H9 (cell line): ENCODE measurements at places on chromosomes 5 and 9.

GRCh38 chr5:169763376-169764017 lies 126.4 kb downstream of the DOCK2 start:
- H3K36me3 ChIP-seq = no peaks in the 10 kb centered on the region
- DNase-seq = no peak
- H3K4me3 ChIP-seq = no peak overlapping the region
- H3K27ac ChIP-seq = no peak overlapping the region

DNA sequence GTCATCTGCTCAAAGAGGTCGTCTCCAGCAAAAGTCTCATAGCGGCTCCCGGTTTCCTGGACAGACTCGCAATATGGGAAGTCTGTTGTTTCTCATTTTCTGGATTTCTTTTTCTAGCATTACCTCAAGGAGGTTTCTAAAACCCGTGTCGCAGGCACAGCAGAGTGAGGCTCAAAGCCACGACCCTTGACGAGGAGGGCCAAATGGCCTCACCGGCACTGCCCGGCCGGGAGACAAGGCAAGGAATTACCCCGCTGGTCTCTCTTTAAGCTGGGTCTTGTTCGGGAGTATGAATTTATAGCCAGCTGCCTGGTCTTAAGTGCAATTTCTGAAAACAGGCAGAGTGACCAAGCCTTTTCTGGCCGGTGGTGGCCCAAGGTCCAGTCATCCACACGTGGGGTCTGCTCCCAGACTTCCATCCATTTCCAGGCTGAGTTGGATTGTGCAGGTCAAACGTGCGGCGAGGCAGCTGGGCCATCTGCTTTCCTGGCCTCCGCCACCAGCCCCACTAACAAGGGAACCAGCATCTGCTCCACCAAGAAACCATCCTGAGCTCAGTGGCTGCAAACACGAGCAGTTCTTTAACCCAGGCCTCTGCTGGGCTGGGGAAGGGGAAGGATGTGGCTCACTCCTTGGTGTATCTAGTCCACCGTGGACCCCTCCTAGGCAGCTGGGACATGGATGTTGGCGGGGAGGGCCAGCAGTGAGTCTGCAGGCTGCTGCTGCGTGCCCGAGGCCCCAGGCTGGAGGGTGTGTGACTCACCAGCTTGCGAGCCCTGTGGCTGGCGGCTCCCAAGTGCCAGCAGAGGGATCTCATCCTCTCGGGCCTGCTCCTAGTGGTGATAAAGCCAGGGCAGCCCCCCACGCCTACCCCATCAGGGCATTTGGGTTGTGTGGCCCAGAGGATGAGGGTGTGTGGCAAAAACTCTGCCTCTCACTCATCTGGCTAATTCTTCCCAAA lies 55.6 kb upstream of the COL5A1 start:
- no peaks in the 10 kb centered on the region for H3K4me1 ChIP-seq
- peak; percentile 36 for DNase-seq
- H3K4me3 ChIP-seq = no peak overlapping the region
- no peaks in the 10 kb centered on the region for H3K36me3 ChIP-seq
- H3K27ac ChIP-seq = no peak overlapping the region
- H3K27me3 ChIP-seq = no peaks in the 10 kb centered on the region

DNA sequence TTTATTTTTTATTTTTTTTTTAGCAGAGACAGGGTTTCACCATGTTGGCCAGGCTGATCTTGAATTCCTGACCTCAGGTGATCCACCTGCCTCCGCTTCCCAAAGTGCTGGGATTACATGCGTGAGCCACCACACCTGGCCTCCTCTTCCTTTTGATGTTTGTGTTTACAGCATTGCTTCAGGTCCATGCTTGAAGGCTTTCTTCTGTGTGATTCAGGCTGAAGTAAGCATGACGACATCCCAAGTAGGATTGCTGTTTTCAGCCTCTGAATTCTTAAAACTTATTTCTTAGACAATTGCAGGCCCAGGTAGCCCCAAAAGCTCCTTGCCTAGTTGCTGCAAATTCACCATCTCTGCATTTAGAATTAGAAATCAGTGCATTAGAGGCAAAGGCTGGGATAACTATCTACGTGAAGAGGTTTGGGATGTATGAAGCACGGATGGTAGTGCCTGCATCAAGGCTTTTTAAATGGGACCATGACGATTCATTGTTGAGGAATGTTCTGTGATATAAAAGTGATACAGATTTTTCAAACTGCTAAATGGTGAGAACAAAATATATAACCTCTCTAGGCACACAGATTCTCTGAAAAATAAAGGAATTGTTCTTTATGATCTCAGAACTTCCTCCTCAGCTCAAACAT lies 3.0 kb upstream of the ETF1 start:
- no peaks in the 10 kb centered on the region for H3K27me3 ChIP-seq
- H3K27ac ChIP-seq = no peak overlapping the region
- DNase-seq = no peak
- no peak overlapping the region for H3K4me3 ChIP-seq

GRCh38 chr5:78624011-78624541 lies 24.5 kb downstream of the LHFPL2 start:
- peaks cover 51% of the 10 kb centered on the region for H3K36me3 ChIP-seq
- H3K4me3 ChIP-seq = no peak overlapping the region
- H3K4me1 ChIP-seq = no peaks in the 10 kb centered on the region
- H3K27ac ChIP-seq = no peak overlapping the region
- no peak for DNase-seq

DNA sequence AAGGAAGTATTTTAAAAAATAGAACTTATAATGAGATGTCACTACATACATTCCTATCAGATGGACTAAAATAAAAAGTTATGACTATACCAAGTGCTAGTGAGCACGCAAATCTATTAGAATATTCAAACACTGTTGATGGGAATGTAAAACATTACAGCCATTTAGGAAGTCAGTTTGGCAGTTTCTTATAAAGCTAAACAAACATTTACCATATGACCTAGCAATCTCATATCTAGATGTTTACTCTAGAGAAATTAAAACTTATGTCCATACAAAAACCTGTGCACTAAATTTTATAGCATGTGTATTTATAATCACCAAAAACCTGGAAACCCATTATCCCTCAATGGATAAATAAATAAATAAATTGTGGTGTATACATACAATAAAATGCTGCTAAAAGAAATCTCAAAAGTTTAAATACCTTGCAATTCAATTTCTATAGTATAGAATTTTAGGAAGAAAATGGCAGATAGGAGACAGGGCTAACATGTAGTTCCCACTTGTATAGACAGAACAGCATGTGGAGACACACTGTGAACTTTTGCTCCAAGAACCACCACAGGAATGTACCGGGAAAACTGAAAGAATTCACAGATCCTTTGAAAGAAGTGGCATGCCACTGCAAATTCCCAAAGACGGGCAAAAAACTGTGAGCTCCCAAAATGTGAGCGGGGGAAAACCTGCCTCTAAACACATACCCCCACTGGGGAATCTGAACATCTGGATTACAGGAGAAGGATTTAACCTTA lies 174.6 kb upstream of the SPEF2 start:
- no peaks in the 10 kb centered on the region for H3K27me3 ChIP-seq
- no peak overlapping the region for H3K4me3 ChIP-seq
- no peak for DNase-seq
- H3K27ac ChIP-seq = no peak overlapping the region

- no peaks in the 10 kb centered on the region for H3K27me3 ChIP-seq
- H3K36me3 ChIP-seq = peaks cover 25% of the 10 kb centered on the region
- H3K27ac ChIP-seq = no peak overlapping the region
- no peak for DNase-seq
Observed at GRCh38 chr5:43304525-43304924, 8.7 kb downstream of the HMGCS1 start.

DNA sequence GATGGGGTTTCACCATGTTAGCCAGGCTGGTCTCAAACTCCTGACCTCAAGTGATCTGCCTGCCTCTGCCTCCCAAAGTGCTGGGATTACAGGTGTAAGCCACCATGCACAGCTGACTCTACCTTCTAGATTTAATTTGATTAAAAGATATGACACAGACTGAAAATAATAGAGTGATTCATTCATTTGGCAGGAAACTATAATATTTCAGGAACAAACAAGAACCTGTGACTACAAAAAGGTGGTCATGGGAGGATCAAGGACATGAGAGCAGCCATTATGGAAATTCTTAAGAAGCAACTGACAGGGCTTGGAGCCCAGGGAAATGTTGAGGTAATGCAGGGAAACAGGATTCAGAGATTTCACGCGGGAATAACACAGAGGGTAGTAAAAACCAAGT lies 265.5 kb upstream of the DAP start:
- peaks cover 18% of the 10 kb centered on the region for H3K36me3 ChIP-seq
- no peak for DNase-seq
- H3K27ac ChIP-seq = no peak overlapping the region
- H3K27me3 ChIP-seq = no peaks in the 10 kb centered on the region
- no peaks in the 10 kb centered on the region for H3K4me1 ChIP-seq

DNA sequence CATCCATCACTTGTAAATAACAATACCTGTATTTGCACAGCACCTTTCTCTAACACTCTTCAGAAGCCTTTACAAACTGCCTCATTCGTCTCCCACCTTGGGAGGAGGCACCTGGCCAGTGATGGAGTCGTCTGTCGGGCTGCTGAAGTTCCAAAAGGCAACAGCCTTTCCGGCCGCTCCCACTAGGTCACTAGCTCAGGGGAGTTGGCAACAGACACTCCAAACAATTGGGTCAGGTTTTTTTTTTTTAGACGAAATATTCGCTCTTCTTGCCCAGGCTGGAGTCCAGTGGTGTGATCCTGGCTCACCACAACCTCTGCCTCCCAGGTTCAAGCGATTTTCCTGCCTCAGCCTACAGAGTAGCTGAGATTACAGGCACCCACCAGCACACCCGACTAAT lies 4.0 kb downstream of the DAP start:
- peaks cover 2% of the 10 kb centered on the region; the same call in 1 of the 2 replicates for H3K4me1 ChIP-seq
- no peaks in the 10 kb centered on the region for H3K27me3 ChIP-seq
- peaks cover 5% of the 10 kb centered on the region for H3K36me3 ChIP-seq
- H3K4me3 ChIP-seq = no peak overlapping the region
- no peak for DNase-seq

DNA sequence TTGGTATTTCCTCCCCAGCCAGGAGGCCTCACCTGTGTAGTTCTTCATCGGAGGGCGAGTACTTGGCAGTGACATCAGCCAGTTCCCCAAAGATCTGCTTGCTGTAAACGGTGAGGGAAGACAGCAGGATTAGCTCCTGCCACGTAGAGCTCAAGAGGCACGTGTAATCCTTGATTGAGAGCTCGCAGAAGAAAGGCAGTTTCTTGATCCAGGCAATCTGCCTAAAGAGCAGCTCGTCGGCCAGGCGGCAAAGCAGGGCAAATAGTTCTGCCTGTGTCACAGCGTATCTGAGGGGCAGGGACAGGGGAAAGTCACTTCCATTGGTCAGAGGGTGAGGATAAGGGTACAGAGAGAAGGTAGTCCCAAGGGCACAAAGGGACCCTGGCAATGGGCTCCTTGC lies 28.6 kb upstream of the NR5A1 start:
- no peak for DNase-seq
- no peaks in the 10 kb centered on the region for H3K27me3 ChIP-seq
- H3K4me1 ChIP-seq = no peaks in the 10 kb centered on the region

DNA sequence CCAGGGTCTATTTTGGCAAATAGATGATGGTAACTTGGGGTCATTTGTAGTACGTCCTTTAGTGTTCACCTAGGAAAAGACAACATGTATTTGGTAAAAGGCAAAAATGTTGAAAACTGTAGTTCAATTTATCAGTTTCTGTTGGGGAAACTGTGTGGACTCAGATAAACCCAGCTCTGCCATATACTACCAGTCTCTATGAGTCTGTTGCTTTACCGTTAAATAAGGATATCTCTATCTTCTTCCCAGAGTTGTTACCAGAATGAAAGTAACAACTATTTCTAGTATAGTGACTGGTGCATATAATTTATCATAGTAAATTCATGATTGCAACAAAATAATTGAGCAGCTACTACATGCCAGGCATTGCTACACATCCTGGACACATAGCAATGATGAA lies 3.8 kb upstream of the IQGAP2 start:
- H3K4me3 ChIP-seq = no peak overlapping the region
- no peak for DNase-seq
- H3K36me3 ChIP-seq = no peaks in the 10 kb centered on the region
- no peaks in the 10 kb centered on the region for H3K27me3 ChIP-seq

DNA sequence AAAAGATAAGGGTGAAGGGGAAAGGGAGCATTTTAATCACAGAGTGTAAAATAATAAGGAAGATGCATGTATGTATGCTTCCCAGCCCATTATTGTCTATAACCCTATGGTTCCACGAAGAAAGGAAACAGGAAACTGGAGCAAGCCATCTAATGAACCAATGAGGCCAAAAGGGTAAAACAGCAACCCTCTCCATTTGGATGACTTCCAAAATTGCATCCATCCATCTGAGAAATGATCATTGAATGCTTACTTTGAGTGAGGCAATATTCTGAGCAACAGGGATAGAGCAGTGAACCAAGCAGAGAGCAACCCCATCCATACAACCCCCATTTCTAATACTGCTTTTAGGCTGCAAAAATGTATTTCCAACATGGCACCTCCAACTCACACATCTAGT lies 46.9 kb downstream of the ARL15 start:
- H3K4me3 ChIP-seq = no peak overlapping the region
- no peaks in the 10 kb centered on the region; the same call in 2 of the 3 replicates for H3K36me3 ChIP-seq
- no peaks in the 10 kb centered on the region; the same call in 1 of the 2 replicates for H3K4me1 ChIP-seq
- H3K27me3 ChIP-seq = no peaks in the 10 kb centered on the region

DNA sequence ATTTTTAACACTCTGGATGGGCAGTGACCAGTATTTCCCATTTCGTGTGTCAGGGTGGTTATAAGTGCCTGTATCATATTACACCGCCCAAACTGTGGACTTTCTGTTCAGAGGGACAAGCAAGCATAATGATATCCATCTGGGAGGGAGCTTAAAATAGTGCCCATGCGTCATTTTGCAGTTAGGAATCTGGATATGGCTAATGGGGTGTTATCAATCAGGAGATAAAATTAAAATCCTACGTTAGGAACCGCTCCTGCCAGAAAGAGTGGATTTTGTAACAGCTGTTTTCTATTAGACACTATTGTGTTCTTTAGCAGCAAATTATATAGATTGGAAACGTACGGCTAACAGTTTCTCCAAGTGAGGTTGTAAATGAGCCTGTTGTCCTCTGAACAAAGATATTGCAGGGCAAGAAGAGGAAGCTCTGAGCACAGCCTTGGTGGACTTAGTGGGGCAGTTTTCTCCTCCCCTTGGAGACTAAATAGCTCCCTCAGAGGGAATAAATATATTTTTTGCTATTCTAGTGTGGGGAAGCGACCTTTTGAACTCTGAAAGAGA lies 160.4 kb downstream of the SPATA31D1 start:
- H3K27ac ChIP-seq = no peak overlapping the region
- H3K4me1 ChIP-seq = no peaks in the 10 kb centered on the region
- no peaks in the 10 kb centered on the region for H3K36me3 ChIP-seq
- DNase-seq = no peak
- no peak overlapping the region for H3K4me3 ChIP-seq
- no peaks in the 10 kb centered on the region for H3K27me3 ChIP-seq

DNA sequence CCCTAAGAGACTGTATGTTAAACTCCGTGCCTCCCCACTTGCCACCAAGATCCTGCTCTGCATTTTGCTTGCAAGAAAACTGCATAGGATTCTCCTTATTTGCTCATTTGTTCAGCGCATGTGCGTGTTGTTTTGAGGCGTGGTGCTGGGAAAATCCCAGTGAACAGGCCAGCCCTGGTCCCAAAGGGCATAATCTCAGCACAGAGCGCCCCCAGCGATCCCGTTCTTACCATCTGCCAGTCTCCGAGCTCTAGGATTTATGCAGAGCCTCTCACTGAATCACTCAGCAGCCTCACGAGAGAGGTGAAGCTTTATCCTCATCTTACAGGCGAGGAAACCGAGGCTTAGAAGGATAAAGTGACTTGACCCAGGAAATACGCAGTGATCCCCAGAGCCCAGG lies 11.5 kb downstream of the PRRX2 start:
- H3K27ac ChIP-seq = no peak overlapping the region
- DNase-seq = no peak
- no peaks in the 10 kb centered on the region for H3K4me1 ChIP-seq
- no peak overlapping the region for H3K4me3 ChIP-seq
